DMS 273 treated with DMSO at 0.1 percent for 48 hours (cell line): ENCODE measurements at places on chromosomes 11 and 22.

GRCh38 chr11:1192741-1193325, 30.0 kb upstream of the MUC5B start:
- DNase-seq, result no peak

DNA sequence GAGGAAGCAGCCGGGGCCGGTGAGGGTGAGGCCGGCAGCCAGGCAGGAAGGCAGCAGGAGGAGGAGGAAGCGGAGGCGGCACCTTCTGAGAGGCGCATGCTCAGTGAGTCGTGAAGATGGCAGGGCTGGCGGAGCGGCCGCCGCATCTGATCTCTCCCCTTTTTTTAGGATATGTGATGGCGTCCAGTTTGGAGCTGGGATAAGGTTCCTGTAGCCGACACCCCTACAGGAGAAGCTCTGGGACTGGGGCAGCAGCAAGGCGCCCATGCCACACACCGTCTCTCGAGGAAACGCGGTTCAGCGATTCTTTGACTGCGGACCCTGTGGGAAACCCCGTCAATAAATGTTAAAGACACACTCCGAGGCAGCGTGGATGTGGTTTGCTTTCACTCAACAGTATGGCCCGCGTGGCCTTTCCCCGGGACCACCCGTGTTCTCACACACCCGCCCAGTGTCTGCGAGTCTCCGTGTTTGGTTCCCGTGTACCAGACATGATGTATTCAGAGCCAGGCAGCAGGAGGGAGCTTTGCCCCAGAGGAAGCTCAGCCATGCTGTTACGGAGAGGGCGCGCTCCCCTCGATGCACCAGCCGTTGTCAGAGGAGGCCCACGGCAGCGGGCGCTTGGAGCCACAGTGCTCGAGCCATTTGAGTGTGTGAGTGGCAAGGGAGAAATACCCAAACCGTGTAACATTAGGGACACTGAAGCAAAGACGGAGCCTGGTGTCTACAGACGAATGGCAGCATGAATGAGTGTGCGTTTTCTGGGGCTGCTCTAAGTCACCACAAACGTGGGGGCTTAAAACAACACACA, 27.7 kb upstream of the PARVB start:
- DNase-seq, result no peak

DNA sequence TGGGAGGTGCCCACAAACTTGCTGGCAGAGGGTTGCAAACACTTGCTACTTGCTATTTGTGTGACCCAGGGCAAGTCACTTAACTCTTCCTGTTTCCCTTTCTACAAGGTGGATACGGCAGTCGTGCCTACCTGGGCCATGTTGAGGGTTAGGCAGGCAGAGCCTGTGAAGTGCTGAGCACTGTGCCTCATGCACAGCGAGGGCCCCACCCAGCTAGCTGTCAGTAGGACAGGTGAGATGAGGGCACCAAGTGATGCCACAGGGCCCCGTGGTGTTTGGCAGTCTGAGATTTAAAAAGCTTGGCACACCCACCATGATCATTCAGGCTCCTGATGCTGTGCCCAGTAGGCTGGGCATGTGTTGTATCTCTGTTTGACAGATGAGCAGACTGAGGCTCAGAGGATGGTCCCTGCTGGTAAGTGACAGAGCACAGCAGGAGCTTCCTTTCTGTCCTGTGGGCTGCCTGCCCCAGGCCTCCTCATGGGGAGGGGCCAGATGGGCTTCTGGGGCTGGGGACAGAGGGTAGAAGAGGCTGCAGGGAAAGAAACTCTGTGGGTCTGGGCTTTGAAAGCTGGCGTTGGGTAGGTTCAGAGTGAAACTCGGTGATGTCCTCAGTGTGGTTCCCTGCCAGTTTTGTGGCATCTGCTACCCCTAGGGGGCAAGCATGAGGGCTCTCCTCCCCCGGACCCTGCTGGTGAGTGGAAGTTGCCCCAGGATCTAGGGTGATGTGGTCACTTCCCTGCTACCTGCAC, 59.3 kb downstream of the TSPAN18 start:
- no peak for DNase-seq

DNA sequence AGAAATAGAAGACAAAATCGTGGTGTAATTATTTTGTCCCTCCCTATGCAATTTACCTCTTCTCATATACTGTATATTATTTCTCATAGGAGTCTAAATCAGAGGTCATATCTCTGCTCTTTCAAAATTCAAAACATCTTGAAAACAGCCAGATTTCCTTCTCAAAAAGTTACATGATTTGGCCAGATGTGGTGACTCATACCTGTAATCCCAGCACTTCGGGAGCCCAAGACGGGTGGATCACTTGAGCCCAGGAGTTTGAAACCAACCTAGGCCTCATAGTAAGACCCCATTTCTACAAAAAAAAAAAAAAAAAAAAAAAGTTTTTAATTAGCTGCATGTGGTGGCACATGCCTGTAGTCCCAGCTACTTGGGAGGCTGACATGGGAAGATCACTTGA, 29.0 kb upstream of the DNAJB7 start:
- DNase-seq, result no peak

- no peak for DNase-seq
Observed at GRCh38 chr11:16337421-16338213, 18.7 kb downstream of the SOX6 start.

- DNase-seq, result no peak
Observed at GRCh38 chr11:72294616-72295395, 50.8 kb upstream of the PHOX2A start.

DNA sequence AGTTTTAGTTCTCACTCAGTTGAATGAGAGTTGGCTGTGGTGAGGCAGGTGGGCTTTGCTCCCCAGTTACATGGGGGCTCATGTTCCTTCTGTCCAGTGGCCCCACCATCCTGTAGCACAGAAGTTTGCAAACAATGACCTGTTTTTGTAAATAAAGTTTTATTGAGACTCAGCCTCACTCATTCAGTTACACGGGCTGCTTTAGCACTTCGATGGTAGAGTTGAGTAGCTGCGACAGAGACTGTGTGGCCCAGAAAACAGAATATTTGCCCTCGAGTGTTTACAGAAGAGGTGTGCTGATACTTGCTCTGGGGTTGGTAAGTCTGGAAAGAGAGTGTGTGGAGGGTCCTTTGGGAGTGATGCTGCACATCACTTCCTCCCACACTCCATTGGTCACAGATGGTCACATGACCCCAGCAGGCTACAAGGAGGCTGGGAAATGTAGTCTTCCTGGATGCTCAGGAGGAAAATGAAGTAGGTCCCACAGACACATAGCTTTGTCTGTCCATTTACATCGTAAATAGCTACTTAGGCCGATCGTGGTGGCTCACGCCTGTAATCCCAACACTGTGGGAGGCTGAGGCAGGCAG, 34.6 kb downstream of the IFT27 start:
- DNase-seq, result no peak

- DNase-seq, result no peak
Observed at GRCh38 chr11:4385978-4386740, 7.3 kb downstream of the TRIM21 start.

GRCh38 chr22:17984114-17984513, 40.2 kb downstream of the MICAL3 start:
- no peak for DNase-seq

GRCh38 chr22:24337894-24338645, 67.4 kb downstream of the SPECC1L start:
- no peak for DNase-seq

- no peak for DNase-seq
Observed at GRCh38 chr11:116697639-116698038, 75.1 kb downstream of the BUD13 start.

GRCh38 chr22:40036591-40037225, 42.0 kb downstream of the FAM83F start:
- DNase-seq, result no peak

DNA sequence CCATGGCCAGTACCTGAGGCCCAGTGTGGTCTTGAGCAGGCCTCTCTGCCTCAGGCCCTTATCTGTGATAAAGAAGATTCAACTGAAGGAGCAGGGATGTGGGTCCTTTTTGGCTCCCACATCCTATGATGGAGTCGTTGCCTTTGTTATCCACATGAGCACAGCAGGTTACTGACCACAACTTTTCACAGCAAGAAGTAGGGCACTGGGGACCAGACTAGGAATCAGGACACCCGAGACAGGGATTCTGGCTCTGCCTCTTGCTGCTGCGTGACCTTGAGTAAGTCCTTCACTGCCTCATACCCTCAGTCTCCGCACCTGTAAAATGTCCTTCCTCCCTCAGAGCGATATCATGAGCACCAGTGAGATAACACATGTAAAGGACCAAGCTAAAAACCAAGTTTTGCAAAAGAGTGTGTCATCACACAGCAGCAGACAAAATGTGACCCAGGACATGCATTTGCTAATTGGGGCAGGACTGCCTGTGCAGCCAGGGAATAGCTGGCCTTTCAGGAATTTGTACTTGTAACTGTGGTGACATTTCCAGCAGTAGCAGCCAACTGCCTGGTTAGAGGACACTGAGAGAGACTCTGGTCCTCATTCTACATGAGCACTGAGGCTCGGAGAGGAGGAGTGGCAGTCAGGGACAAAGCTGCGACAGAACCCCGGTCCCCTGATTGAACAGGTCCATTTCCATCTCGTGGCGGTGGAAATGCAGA, 13.2 kb upstream of the SMIM35 start:
- no peak for DNase-seq

DNA sequence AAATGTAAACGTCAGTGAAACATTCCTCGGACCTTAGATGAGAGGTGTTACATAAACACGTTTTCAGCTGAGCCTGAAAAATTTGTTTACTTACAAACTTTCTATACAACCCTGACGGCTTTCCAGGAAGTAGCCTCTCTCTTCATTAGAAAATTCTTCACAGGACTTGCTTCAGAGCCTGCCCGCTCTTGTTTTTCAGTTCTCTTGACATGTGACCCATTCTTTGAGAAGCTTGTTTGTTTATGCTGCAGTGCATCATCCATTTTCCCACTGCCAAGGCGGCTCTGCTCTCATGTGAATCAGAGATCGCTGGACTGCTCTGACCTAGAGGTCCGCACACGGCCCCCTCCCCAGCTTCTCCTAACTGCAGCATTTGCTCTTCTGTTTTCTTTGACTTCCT, 47.9 kb upstream of the ARHGAP42 start:
- no peak for DNase-seq

DNA sequence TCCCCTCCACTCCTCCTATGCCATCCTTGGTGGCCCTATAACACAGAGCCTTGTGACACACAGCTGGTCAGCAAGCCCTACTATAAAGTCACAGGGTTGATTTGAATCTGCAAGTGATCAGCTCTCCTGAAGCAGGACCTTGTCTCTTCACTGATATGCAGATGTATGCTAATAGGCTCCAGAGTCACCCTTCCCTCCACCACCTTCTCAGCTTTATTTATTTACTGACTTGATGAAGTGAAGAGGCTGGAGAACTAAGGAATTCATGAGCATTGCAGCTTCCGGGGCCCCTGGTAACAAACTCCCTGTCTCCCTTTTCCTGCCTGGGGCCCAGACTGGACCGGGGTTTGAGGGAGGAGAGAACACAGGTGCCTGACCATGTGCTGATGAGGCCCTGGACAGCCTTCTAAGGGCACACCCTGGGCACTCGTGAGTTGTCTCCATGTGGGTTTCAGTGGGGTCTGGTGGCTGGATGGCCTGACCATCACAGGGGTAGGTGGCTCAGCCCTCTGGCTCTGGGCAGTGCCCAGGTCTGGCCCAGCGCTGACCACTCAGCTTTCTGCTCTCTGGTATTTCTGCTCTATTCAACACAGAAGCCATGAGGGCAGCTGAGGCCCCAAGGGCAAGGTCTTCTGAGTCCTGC, 307.5 kb downstream of the NTM start:
- DNase-seq, result no peak

DNA sequence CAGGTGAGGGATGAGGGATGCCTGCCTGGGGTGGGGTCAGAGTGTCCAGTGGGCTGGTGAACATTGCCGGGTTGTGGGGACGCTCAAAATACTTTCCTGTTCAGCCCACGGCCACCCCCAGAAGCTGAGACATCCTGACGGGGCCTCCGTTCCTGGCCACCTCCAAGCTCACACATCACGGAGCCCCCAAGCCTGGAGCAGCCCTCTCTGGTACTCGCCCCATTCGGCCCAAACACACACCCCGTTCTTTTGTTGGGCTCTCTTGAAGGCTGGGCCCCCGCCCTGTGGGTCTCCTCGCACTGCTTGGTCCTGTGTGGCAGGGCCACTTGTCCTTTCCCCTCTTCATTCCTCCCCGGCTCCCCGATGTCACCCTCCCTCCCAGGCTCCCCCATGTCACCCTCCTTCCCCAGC, 442.6 kb downstream of the TBC1D22A start:
- no peak for DNase-seq

- peak; percentile 1 for DNase-seq
Observed at GRCh38 chr22:36853407-36854099, 7.3 kb upstream of the NCF4 start.

DNA sequence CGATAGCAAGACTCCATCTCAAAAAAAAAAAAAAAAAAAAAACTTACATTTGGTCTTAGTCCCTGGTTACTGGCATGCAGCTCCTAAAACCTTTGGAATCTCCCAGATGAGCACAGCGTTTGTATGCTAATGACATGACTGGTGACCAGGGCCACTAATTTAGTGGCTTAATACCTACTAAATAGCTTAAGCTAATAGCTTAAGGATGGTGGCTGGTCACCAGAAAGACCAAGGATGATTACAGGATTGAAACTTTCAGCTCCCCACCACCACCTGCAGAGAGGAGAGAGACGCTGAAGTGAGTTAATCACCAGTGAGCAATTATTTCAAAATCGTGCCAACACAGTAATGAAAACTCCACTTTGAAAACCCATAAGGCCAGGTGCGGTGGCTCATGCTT, 37.1 kb downstream of the DENND5A start:
- no peak for DNase-seq

DNA sequence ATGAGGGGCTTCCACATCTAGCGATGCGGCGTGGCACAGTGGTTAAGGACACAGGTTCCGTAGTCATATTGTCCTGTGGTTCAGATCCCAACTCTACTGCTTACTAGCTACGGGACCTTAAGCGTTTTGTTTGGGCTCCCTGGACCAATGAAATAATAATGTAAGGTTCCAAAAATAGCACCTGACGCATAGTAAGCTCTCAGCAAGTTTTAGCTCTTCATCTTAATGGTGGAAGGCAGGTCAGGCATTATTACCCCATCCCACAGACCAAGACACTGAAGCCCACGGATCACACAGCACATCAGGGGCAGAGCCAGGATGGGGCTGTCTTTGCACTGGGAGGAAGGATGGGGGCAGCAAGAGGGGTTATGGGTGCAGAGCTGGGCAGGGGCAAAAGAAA, 13.0 kb downstream of the DNAJB13 start:
- DNase-seq, result no peak

GRCh38 chr22:29704528-29705285, 15.1 kb upstream of the CABP7 start:
- DNase-seq, result no peak

GRCh38 chr11:60996381-60997138, 25.1 kb downstream of the CD6 start:
- no peak for DNase-seq

GRCh38 chr11:133046252-133046651, 486.0 kb downstream of the OPCML start:
- DNase-seq, result no peak

GRCh38 chr11:59267196-59267595, 54.5 kb upstream of the MPEG1 start:
- no peak for DNase-seq

- no peak for DNase-seq
Observed at GRCh38 chr22:48093981-48094380, 1331.5 kb downstream of the TBC1D22A start.

GRCh38 chr11:121318848-121319834, 26.6 kb downstream of the SC5D start:
- no peak for DNase-seq
